Right renal pelvis (tissue), 4 donors: ENCODE measurements at places on chromosomes 1 and 21. TPM values are rescaled to one million over a fixed set of nuclear protein-coding genes. Genes with fewer than 3 reads are reported as not detected.

GRCh38 chr1:247401310-247402119, 14.5 kb upstream of the NLRP3 start:
- no peak for DNase-seq

Gene ADORA3
- polyA plus RNA-seq, result 0.50 TPM

- no peak for DNase-seq
Measured at GRCh38 chr1:26537951-26538352, 8.4 kb downstream of the RPS6KA1 start.

- no peak for DNase-seq
Measured at GRCh38 chr1:36372617-36373016, 13.1 kb downstream of the STK40 start.

GRCh38 chr1:151545542-151545941, 5.4 kb downstream of the TUFT1 start:
- no peak for DNase-seq

Gene THEM5
- polyA plus RNA-seq, result 0.70 TPM

DNA sequence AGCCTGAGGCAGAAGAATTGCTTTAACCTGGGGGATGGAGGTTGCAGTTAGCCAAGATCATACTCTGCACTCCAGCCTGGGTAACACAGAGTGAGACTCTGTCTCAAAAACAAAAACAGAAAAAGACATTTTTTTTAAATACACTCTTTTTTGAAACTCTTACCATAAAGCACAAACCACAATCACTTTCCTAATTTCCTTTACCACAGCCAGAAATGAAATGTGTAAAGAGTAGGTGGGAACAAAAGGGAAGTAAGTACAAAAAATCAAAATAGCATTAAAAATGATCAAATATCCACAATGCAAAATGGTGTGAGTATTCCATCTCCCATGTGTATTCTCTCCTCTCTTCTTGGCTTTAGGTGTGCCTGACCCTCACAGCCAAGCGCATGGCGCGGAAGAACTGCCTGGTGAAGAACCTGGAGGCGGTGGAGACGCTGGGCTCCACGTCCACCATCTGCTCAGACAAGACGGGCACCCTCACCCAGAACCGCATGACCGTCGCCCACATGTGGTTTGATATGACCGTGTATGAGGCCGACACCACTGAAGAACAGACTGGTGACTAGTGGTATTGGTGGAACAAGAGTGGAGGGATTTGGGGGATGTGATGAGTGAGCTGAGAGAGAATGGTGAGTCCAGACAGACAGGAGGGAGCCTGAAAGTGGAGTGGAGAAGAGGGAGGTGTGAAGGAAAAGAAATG, 14.9 kb downstream of the ATP1A4 start:
- no peak for DNase-seq

Gene HSD3B1
- 0.13 TPM for polyA plus RNA-seq

DNA sequence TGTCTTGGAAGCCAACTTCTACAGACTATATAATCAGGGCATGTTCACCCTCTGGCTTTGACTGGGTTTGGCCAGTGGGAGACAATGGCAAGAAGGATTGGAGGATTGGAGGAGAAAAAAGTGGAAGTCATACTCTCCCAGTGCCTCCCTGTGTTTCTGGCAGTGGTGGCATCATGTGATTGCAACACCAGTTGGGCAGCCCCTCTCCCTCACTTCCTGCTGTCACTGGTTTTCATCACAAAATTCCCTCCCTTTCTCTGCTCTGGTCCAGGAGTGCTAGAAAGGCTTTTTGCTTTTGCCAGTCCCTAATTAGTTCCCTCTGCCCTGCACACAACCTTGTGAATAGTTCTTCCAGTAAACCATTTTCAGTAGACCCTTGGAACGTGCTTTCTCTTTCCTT, 3.7 kb upstream of the QSOX1 start:
- no peak for DNase-seq

GRCh38 chr1:234823191-234824176, 213.5 kb upstream of the IRF2BP2 start:
- no peak for DNase-seq
